ENCODE measurements at places on chromosomes 3 and 15.

DNA sequence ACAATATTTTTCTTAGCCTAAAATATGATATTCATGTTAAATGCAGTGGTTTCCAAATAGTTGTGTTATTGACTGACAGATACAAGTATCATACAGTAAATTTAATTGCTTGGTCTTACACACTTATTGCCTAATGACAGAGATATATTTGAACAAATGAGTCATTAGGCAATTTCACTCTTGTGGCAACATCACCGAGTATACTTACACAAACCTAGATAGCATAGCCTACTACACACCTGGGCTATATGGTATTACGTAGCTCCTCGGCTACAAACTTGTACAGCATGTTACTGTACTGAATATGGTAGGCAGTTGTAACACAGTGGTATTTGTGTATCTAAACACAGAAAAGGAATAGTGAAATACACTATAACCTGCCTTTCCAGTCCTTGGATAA, 50.3 kb downstream of the SERPINI1 start:
- no peak for DNase-seq

- no peak for DNase-seq
Observed at GRCh38 chr15:56608140-56608778, 125.0 kb downstream of the ZNF280D start.

DNA sequence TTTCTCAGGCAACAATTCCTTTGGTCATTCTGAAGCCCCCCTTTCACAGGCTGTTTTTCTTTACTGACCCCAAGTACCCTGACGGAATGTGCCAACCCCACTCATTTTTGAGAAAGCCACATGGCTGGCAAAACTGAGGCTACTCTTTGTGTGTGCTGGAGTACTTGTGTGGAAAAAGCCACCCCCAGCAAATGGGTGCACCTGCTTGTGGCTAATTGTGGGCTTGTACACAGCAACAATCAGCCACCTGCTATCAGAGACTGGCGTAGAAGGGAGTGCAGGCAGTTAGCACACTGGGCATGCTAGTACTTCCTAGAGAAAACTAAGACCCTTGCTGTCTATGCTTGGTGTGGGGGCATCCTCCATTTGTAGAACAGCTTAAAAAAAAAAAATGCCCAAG, 110.1 kb upstream of the LMOD3 start:
- no peak for DNase-seq

- no peak for DNase-seq
Observed at GRCh38 chr3:43692971-43693370, 2.2 kb downstream of the ABHD5 start.

DNA sequence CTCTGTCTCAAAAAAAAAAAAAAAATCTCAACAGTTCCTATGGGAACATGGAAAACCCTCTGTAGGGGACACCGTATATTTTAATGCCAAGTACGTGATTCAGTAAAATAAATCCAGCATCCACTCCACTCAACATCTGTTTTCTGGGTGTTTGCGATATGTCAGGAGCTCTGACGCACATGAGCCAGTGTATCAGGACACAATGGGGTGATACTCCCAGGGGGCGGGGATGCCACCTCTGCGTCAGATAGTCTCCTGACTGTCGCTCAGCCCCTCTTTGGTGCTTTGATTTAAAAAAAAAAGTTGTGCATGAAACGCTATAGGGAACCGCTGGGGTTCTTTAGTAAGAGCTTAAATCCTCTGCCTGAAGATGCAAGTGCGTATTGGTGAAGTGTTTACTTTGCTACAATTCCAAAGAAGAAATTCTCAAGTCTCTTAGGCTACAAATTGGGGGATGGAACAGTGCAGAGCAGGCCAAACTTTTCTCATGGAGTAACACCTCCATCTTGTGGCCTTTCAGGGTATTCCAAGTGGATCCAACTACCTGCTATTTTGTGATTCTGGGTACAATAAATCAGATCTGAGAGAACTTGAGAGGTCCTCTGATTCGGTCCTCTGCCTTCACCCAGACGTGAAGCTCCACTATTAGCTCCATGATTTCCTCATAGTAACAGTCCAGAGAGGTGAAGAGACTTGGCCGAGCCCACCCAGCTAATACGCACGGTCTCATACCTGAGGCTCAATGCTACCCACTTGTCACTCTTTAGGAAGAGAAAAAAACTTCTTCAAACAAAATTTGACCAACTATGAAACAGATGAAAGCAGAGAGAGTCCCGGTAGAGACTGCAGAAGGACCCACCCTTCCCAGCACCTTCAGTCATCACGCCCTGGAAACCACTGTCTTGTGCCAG, 9.3 kb upstream of the NR2E3 start:
- DNase-seq, result no peak

DNA sequence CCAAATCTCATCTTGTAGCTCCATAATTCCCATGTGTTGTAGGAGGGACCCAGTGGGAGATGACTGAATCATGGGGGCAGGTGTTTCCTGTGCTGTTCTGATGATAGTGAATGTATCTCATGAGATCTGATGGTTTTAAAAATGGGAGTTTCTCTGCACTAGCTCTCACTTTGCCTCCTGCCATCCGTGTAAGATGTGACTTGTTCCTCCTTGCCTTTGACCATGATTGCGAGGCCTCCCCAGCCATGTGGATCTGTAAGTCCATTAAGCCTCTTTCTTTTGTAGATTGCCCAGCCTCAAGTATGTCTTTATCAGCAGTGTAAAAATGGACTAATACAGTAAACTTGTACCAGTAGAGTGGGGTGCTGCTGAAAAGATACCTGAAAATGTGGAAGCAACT, 44.5 kb downstream of the DUT start:
- DNase-seq, result no peak

DNA sequence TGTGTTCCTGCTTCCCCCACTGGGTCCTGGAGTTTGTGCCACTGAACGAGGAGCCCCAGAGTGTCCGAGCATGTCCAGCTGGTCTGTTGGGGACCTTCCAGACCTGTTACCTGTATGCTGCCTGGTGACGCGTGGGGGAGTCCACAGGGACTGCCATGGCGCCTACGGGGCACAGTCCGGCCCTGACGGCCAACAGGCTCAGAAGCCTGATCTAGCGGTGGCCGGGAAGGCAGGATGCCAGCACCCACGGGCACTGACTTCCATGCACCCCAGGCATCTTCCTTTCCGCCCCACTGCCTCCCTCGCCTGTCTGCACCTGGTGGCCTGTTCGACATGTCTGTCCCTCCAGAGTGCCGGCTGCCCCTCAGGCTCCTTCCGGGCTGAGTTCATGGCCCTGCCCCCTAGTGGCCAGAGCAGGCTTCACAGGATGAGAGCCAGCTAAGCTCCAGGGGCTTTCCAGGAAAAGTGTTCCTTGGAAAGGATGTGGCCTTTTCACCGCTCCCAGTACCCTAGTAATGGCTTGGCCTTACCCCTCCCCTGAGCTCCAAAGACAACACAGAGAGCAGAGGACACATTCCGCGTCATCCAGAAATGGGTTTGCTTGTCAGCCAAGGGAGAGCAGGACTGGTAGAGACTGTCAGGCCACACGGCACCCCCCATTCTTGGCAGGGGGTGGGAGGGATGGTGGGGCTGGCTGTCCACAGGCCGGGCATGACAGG, 35.7 kb downstream of the NGRN start:
- DNase-seq, result peak; percentile 28

All from stimulated activated CD4-positive, alpha-beta T cell treated with anti-CD3 and anti-CD28 coated beads, Interleukin-4, amount 100 ng/mL, for 4 hours (primary cell).